ENCODE measurements at places on chromosomes 2 and 18. TPM values are rescaled to one million over a fixed set of nuclear protein-coding genes. Genes with fewer than 3 reads are reported as not detected.

The RAB17 gene
- 0.55 TPM for total RNA-seq

The CYRIA gene
- total RNA-seq, result 38.4 TPM

The SRSF7 gene
- total RNA-seq, result 202 TPM

DNA sequence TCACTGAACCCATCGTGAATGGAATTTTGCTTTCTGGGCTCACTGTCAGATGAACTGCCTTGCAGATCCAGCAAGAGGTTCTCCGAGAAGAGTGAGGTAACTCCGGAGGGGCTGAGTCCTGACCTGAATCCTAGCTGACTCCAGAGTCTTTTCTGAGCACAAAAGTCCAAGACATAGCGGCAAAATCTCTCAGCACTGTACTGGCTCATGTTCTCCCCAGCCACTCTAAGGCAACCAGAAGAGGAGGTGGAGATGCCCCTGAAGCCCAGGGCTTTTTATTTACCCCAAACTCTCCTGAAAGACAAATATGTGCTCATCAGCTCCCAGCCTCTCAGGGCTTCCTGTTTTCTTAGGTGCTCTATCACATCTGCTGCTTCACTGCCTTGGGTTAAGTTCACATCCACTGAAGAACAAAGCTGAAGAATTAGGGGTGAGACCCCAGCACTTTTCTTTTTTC is 221.8 kb downstream of the MREG start:
- H3K27ac ChIP-seq, result no peak overlapping the region
- H3K4me1 ChIP-seq, result peaks cover 38% of the 10 kb centered on the region
- H3K4me3 ChIP-seq, result no peak overlapping the region

GRCh38 chr2:109692013-109692743 is 78.0 kb downstream of the SOWAHC start:
- peaks cover 8% of the 10 kb centered on the region for H3K27me3 ChIP-seq
- DNase-seq, result no peak
- H3K27ac ChIP-seq, result no peak overlapping the region
- H3K36me3 ChIP-seq, result no peaks in the 10 kb centered on the region
- H3K4me1 ChIP-seq, result no peaks in the 10 kb centered on the region

- H3K36me3 ChIP-seq, result no peaks in the 10 kb centered on the region
- no peak overlapping the region for H3K4me3 ChIP-seq
- no peak overlapping the region for H3K27ac ChIP-seq
- no peaks in the 10 kb centered on the region for H3K27me3 ChIP-seq
Measured at GRCh38 chr18:56982766-56983165, 164.1 kb upstream of the BOD1L2 start.

- H3K36me3 ChIP-seq, result no peaks in the 10 kb centered on the region
- H3K27ac ChIP-seq, result no peak overlapping the region
- no peak overlapping the region for H3K4me3 ChIP-seq
- H3K4me1 ChIP-seq, result no peaks in the 10 kb centered on the region
- no peaks in the 10 kb centered on the region for H3K27me3 ChIP-seq
- DNase-seq, result no peak
Measured at GRCh38 chr18:63168287-63168686, 151.3 kb downstream of the BCL2 start.

The KIF3C gene
- 40.7 TPM for total RNA-seq

DNA sequence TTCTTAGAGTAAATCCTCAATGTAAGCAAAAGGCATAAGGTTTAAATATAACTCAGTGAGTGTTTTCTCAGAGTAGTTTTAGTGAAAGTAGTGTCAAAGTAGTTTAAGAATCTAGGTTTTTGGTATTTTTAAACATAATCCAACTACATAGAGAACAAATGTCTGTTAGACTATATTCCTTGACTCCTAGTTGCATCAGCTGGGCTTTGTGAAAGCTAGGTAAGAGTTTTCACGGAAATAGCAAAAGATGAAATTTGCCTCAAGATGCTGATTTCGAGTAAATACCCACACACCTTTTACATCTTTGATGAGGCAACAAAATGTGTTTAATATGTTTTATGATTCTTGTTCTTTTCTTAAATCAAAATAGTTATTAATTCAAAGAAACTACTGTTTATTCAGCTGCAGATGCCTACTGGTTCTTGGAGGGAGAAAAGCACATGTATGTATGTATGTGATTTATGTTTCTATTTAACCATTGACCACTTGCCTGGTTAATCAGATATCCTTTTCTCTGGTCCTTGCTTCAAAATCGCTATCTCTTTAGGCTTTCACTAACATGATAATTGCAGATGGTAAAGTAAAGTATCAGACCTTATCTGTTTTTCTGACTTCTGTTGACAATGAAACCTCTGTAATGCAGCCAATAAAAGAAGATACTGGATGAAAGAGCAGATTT is 117.4 kb upstream of the NOSTRIN start:
- DNase-seq, result no peak
- peak overlapping the region; percentile 65 for H3K27ac ChIP-seq
- H3K4me3 ChIP-seq, result no peak overlapping the region
- no peaks in the 10 kb centered on the region for H3K36me3 ChIP-seq

- H3K27me3 ChIP-seq, result no peaks in the 10 kb centered on the region
- peak overlapping the region; percentile 50 for H3K4me3 ChIP-seq
- no peak overlapping the region for H3K27ac ChIP-seq
- peaks cover 20% of the 10 kb centered on the region for H3K4me1 ChIP-seq
- H3K36me3 ChIP-seq, result no peaks in the 10 kb centered on the region
- peak; percentile 46 for DNase-seq
Measured at GRCh38 chr2:231780123-231780908, 766 bp downstream of the PDE6D start.

GRCh38 chr2:147100406-147101035 is 744.3 kb upstream of the ACVR2A start:
- H3K4me3 ChIP-seq, result no peak overlapping the region
- H3K4me1 ChIP-seq, result no peaks in the 10 kb centered on the region
- DNase-seq, result no peak
- no peaks in the 10 kb centered on the region for H3K36me3 ChIP-seq
- H3K27ac ChIP-seq, result no peak overlapping the region
- H3K27me3 ChIP-seq, result no peaks in the 10 kb centered on the region

The CRYGC gene
- not detected for total RNA-seq

The UGT1A10 gene
- not detected for total RNA-seq

The FHOD3 gene
- 0.58 TPM for total RNA-seq

GRCh38 chr2:168432565-168433186 is 23.4 kb upstream of the CERS6 start:
- no peak overlapping the region for H3K27ac ChIP-seq
- H3K27me3 ChIP-seq, result peaks cover 3% of the 10 kb centered on the region
- no peak overlapping the region for H3K4me3 ChIP-seq
- no peaks in the 10 kb centered on the region for H3K4me1 ChIP-seq
- H3K36me3 ChIP-seq, result no peaks in the 10 kb centered on the region
- DNase-seq, result no peak

- no peak overlapping the region for H3K4me3 ChIP-seq
- DNase-seq, result no peak
- H3K27me3 ChIP-seq, result no peaks in the 10 kb centered on the region
- H3K27ac ChIP-seq, result no peak overlapping the region
Measured at GRCh38 chr2:223109341-223109740, 57.4 kb downstream of the KCNE4 start.

- no peaks in the 10 kb centered on the region for H3K36me3 ChIP-seq
- H3K4me3 ChIP-seq, result no peak overlapping the region
- peaks cover 12% of the 10 kb centered on the region for H3K4me1 ChIP-seq
- H3K27ac ChIP-seq, result no peak overlapping the region
- no peak for DNase-seq
Measured at GRCh38 chr2:238897911-238898311, 50.0 kb downstream of the TWIST2 start.

- no peaks in the 10 kb centered on the region for H3K27me3 ChIP-seq
- H3K4me3 ChIP-seq, result no peak overlapping the region
- no peak for DNase-seq
- H3K36me3 ChIP-seq, result peaks cover 3% of the 10 kb centered on the region
- H3K4me1 ChIP-seq, result peaks cover 6% of the 10 kb centered on the region
Measured at GRCh38 chr18:8616028-8616401, 6.8 kb downstream of the RAB12 start.

The IGFBP5 gene
- total RNA-seq, result not detected

The RBM45 gene
- total RNA-seq, result 11.2 TPM

The GREB1 gene
- 0.23 TPM for total RNA-seq

DNA sequence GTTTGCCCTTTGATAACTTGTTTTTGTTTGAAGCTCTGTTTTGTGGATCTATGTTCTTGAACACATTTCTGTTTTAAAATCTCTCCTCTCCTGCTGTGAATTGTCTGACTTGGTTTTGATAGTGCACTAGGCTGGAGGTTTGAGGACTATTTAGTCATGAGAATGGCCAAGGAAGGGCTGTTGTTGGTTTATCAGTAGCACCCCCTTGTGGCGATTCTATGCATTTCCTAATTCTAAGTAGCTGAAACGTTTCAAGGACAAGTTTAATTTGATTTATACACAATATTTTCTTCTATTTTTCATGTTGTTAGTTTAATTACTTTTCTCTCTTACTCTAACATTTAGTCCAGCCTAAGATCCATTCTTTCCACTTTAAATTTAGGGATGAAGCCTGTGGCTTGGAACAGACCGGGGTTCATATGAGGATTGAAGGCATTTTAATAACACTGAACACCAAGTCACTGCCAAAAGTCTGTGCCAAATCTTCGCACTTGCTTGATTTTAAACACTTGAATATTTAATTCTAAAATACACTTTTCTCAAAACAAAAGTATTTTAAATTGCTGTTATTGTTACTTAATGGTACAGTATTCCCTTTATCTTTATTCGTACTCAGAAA is 166.0 kb downstream of the SOCS6 start:
- H3K4me1 ChIP-seq, result no peaks in the 10 kb centered on the region
- H3K27me3 ChIP-seq, result no peaks in the 10 kb centered on the region
- peak; percentile 67 for DNase-seq
- H3K36me3 ChIP-seq, result no peaks in the 10 kb centered on the region

GRCh38 chr18:51659781-51660180 is 462.3 kb upstream of the MEX3C start:
- no peaks in the 10 kb centered on the region for H3K4me1 ChIP-seq
- no peak overlapping the region for H3K27ac ChIP-seq
- no peaks in the 10 kb centered on the region for H3K36me3 ChIP-seq

All from endothelial cell of umbilical vein (primary cell).